ENCODE measurements at places on chromosomes 7 and 10.

GRCh38 chr7:38520741-38521140, 110.4 kb downstream of the AMPH start:
- no peak for DNase-seq

- DNase-seq: peak; percentile 72
Measured at GRCh38 chr10:73931767-73932619, 21.1 kb downstream of the PLAU start.

GRCh38 chr7:75861636-75862035, 17.2 kb upstream of the RHBDD2 start:
- DNase-seq: no peak

DNA sequence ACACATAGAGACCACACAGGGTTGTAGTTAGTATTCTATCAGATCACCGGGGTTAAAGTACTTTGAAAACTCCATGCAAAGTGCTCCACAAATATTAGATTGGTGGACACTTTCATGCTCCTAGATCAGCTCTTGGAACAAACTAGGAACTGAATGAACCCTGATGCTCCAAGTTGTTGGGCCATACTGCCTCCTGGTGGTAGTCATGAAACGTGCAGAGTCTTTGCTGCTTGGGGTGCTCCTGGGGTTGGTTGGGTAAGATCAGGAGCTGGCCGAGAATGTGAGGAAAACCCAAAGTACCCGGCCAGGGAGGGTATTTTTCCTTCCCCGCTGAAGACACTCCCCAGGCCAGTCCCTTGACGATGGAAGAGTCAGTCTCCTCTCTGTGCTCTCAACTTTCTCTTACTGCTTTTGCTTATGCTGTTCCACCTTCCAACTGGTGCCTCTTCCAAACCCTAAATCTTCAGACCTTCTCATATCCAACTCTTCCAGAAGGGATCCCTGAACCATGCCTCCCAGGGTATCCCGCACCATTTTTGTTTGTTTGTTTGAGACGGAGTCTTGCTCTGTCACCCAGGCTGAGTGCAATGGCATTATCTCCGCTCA, 918 bp upstream of the RPEL1 start:
- peak; percentile 71 for DNase-seq

GRCh38 chr7:79529881-79530235, 76.4 kb upstream of the MAGI2 start:
- DNase-seq: no peak

DNA sequence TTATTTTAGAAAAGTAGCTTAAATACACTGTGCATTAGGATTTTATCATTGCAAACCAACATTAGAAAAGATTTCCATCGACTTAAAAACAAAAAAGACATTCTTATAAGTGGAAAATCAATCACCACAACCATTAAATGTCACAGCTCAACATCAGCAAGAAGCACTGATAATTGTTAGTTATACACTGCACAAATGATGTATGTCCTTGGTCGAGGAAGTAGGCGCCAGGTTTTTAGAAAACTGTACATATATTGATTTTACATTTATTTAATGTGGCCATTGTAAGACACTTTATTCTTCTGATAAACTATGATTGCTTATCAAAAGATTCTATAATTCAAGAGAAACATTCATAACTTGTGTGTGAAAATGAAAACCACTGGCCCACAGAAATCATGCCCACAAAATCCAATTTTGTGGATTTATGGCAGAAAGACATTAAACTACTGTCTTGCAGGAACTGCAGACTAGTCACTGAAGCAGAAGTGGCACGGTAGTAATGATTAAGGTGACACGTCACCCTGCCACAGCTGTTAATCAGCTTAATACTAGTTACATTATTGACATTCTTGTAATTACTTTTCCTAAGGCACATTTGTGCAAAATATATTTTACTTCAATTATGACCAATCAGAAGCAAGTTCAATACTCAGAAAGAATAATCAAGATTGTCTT, 79.4 kb downstream of the VPS41 start:
- DNase-seq: no peak

- DNase-seq: no peak
Measured at GRCh38 chr10:43153901-43154300, 15.7 kb downstream of the CSGALNACT2 start.

DNA sequence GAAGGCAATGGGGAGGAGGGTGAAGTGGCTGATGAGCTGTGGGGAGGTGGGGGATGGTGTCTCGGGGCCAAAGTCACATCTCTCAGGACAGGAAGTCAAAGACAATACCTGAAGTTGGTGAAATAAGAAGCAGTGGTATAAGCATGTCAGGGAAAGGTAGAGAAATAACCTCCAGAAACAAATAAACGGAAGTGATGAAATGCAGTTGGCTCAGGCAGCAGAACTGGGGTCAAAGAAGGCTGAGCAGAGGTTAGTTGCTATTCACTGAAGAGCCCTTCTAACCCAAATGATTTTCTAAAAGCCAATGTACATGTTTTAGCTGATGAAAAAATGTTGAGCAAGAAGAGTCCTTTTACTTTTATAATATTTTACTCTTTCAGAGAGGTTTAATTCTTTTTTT, 78.6 kb upstream of the ADRB1 start:
- DNase-seq: no peak

DNA sequence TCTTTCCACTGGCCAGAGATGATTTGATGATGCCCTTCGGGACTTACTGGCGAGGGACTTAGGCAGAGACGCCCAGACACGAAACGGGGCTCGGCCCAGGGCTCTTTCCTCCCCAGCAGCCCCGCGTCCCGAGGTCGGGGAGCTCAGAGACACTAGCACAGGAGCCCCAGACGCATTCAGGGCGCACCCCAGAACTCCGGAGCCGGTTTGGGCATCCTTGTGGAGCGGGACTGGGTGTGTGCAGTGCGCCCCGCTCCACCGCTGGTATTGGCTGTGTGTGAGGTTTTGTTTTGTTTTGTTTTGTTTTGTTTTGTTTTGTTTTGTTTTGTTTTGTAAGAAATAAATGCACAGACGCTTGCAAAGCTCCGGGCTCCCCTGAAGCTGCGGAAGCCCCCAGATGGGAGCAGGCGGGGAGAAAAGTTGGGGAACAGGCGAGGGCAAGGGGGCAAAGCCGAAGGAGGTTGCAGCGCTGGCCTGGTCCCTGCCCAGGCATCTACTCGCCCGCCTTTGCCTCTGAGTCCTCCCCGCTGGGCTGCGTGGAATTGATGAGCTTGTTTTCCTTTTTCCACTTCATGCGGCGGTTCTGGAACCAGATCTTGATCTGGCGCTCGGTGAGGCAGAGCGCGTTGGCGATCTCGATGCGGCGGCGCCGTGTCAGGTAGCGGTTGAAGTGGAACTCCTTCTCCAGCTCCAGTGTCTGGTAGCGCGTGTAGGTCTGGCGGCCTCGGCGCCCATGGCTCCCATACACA, 1.9 kb upstream of the HOXA5 start:
- DNase-seq: no peak

DNA sequence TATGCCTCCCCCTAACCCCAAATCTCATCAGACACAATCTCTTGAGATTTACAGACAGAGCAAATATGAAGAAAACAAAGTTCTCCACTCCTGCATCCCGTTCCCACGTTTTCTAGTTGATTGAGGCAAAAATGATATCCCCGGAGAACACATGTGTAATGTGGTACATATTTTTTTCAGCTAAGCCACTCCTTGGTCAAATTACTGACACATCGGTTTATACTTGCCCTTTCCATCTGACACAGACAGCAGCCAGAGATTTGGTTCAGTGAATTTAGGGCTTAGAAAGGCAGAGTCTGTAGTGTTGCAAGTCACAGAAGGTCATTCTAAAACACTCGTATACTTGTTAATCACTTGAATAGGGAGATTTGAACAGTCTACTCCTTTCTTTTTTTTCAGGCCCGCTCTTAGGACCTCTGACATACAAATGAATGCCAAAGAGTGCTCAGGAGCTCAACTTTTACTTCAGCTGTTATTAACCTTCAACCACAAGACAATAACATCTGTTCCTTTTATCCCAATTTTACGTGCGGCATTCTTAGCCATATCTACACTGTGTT, 1.8 kb upstream of the DDX50 start:
- no peak for DNase-seq

All from stimulated activated CD4-positive, alpha-beta T cell treated with anti-CD3 and anti-CD28 coated beads, Interleukin-15, amount 100 ng/mL, for 24 hours (primary cell).